ENCODE measurements at places on chromosomes 1 and 21.
A peak's percentile ranks its signal among the peaks of the same experiment; 100 is the strongest.

GRCh38 chr21:26137379-26138060 is 33.0 kb downstream of the APP start:
- DNase-seq = no peak

GRCh38 chr1:67771749-67772148 is 61.5 kb downstream of the GNG12 start:
- no peak for DNase-seq

- DNase-seq = no peak
Measured at GRCh38 chr1:226984521-226985238, 44.6 kb downstream of the COQ8A start.

- DNase-seq = peak; percentile 4
Measured at GRCh38 chr1:211752951-211753486, 77.5 kb downstream of the LPGAT1 start.

DNA sequence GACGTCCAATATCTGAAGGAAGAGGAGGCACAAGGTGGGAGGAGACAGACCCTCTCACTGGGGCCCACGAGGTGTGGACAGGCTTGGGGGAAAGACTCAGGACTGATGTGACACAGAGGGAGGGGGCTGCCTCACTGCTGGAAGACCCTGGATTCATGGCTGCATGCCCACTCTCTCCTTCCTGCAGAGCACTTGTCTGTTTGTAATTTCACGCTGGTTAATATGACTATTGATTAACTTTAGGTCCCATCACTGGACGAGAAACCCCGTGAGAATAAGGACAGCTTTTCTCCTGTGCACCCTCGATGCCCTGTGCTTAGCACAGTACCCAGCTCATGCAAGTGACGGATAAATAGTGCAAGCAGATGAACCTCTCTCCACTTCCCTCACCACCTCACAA is 35.1 kb downstream of the CACNA1S start:
- no peak for DNase-seq

GRCh38 chr21:41965045-41965444 is 11.2 kb upstream of the C2CD2 start:
- DNase-seq = no peak

DNA sequence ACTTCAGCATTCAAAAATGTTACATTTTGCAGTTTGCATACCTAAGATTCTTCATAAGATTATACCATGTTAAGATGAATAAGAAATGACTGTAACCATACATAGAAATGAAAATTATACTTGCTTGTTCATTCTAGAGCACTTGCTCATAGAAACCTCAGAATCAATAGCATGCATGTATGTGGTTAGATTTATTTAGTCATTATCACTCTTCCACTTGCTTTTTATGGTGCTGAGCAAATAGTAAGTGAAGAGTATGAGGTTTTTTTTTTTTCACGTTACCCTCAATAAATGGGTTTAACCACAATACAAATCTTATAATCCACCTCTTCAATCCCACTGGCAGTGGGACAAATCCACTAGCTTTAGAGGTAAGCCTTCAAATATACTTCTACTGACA is 84.7 kb downstream of the LRRC53 start:
- no peak for DNase-seq

DNA sequence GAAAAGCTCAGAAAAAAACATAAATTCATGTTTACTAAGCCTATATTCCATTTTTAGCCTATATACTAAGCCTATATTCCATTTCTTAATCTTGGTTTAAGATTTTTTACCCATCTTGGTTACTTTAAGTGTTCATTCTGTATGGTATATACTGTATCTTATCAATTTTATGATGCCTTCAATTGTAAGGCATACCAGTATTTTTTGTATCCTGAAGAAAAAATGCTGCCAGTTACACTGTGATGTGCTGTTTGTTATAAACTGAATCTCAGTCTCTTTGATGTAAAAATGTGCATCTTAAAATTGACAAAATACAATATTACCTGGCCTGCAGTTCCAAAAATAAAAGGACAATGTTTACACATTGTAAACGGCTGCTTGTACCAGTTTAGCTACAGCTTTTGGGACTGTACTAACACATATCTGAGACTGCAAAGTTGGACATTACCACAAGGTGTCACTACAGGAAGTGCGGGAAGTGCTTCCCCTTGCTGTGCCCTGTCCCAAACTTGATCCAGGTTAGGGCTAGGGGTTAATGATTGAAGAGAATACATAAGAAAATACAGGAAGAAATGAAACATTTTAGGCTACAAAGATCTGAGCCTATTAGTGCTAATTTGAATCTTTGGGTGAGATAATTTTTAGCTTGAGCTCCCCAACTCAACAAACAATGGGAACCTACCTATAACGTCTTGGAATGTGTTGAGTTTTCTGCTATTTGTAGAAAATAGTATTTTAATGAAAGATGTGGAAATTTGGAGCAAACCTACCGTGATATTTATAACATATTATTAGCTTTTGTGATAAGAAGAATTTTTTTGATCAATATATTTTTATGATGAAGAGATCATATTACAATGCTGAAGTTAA is 108.9 kb downstream of the LBR start:
- peak; percentile 40 for DNase-seq

GRCh38 chr1:54266908-54267307 is 66.9 kb downstream of the MRPL37 start:
- DNase-seq = no peak

DNA sequence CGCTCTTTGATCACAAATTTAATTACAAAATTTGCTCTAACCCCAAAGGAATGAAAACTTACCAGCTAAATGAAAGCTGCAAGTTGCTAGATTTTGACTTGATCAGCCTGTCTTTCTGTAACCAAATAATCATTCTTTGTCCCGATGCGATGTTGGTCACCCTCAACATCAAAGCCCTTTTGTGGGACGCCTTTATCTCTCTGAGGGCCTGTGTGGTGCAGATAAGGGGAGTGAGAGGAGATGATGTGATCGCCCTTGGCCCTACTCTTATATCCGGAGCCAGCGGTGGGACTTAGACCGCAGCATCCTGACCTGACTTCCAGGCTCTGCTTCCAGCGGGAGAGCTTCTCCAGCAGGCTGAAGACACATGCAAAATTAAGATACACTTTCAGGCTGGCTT is 19.3 kb upstream of the UMODL1 start:
- peak; percentile 5 for DNase-seq

DNA sequence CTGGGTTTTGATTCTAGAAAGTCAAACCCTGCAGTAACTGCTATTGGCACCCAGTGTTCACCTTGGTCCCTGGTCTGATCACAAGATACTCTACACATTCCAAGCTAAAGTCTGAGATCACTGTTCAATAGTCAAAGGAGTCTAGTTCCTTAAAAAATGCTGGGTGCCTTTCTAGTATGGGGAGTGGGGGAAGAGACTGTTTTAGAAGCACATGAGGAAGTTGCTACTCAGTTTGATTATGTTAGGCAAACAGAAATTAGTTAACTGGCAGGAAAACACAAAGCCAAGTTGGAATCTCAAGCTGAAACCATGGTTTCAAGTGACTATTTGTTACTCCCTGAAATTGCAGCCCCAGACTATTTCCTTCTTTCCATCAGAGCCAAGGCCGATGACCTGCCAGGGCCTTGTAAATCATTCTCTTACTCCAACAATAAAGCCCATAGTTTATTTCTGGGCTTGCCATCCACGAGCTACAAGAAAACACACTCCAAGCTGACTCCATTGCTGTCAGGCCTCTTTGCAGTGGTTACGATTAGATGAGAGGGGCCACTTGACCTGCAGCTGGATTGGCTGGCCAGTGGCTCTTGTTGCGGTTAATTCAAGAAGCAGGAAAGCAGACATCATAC is 21.1 kb upstream of the VTCN1 start:
- no peak for DNase-seq

- peak; percentile 56 for DNase-seq
Measured at GRCh38 chr1:63960326-63960725, 186.5 kb downstream of the ROR1 start.

DNA sequence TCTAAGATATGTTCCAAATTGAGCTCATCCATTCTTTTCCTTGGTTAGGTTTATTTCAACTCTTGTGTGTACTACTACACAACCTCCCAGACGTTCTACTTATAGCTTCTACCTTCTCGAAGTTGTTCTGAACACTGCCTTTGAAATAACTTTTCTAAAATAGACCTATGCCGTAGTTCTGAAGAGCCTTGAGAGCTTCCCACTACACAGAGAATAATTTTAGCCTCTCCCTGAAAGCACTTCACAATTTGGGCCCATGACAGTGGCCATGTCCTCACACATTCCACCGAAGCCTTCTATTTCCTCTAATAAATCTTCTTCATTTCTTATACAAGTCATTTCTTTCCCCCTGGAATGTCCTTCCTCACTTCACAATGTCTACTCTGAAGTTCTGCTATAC is 62.2 kb downstream of the CRB1 start:
- no peak for DNase-seq

- DNase-seq = no peak
Measured at GRCh38 chr1:34612091-34612827, 142.6 kb upstream of the GJB5 start.

GRCh38 chr1:156618853-156619581 is at the start of gene HAPLN2:
Gene HAPLN2, plus strand, starts transcription at chr1:156619415. Its CDS starts 4,076 bp downstream, at chr1:156623491.
- DNase-seq = no peak

GRCh38 chr1:110515041-110515440 is 3.9 kb downstream of the KCNA10 start:
- DNase-seq = no peak

- DNase-seq = no peak
Measured at GRCh38 chr1:182329471-182329870, 62.1 kb downstream of the GLUL start.

GRCh38 chr1:34178072-34178471 is 1.4 kb downstream of the C1orf94 start:
- DNase-seq = no peak

Measured in fibroblast of villous mesenchyme (primary cell).